Stimulated activated CD4-positive, alpha-beta T cell treated with anti-CD3 and anti-CD28 coated beads, Interleukin-1b, Interleukin-23, amount 100 ng/mL, for 24 hours (primary cell): ENCODE measurements at places on chromosomes 12 and 14.

GRCh38 chr14:32950584-32950983 lies 11.9 kb downstream of the NPAS3 start:
- no peak for DNase-seq

- DNase-seq = no peak
These were observed 42.6 kb upstream of the HIF1A start for GRCh38 chr14:61652526-61653262.

GRCh38 chr12:124852329-124852831 lies 11.3 kb downstream of the SCARB1 start:
- DNase-seq = no peak

DNA sequence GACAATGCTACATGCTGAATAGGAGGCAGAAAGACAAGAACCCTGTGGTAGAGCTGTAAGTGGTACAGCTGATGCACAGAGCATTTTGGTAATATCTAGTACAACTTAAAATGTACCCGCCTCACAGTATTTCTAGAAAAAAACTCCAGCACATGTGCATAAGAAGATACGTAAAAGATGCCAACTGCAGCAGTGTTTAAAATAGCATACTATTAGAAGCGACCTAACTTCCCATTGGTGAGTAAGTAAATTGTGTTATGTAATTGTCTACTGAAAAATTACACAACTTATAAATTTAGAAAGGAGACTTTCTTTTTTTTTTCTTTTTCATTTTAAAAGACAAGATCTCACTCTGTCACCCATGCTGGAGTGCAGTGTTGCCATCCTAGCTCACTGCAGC lies 114.3 kb upstream of the CAND1 start:
- DNase-seq = no peak

DNA sequence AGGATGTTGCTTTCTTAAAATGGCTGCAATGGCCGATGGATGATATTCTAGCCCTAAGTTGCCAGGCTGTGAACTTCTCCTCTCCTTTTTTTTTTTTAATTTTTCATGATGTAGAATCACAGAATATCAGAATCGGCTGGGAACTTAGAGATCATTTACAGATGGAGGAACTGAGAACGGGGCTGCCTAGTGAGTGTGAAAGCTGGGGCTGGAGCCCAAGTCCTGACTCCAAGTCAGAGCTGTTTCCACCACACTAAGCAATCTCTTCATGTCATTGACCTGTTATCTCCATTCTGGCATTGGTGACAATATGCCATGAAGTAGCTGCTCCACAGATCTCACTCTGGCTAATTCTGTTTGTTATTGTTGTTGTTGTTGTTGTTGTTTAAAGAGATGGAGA lies 121.7 kb downstream of the SLC38A1 start:
- DNase-seq = no peak

GRCh38 chr12:105445649-105446048 lies 115.2 kb downstream of the C12orf75 start:
- no peak for DNase-seq

DNA sequence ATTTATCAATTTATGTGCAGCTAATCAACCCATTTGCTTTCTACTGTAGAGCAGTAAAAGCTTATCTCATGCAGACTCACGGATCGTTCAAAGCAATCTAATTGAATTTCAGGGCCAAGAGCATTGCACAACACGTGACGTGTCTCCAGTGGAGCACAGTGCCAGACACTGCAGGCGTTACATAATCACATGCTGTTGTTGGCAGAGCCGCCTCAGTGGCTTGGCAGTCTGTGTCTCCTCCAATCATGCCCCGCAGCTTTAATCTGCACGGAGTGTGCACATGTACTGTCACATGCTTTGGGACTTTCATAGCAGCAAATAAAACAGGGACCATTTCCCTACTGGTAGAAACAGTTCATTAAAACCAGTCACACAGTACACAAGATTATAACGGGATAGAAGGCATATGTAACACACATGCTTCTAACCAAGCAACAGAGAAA lies 309.3 kb downstream of the ITPR2 start:
- DNase-seq = no peak
